GM06990 (cell line): ENCODE measurements at places on chromosomes 4 and X.

- DNase-seq, result no peak
Measured at GRCh38 chr4:177371461-177371860, 61.8 kb downstream of the NEIL3 start.

GRCh38 chrX:69210581-69210980, 45.3 kb upstream of the PJA1 start:
- no peak for DNase-seq

DNA sequence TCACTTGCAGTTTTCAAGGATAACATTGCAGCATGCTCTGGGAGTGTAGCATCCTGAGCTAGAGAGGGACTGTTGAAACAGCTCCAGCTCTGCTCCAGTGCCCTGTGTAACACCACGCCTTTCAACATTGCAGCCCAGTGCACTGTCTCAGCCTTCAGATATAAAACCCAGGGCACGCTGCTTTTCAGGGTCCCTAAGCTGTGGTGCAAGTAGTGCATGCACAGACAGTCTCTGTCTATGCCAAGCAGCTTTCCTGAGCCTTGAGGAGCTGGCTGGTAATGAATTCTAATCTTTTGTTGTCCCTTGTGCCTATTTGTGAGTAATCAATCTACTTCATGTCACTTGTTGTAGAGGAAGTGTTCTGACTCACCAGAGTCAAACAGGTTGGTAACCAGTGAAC, 897.0 kb downstream of the ARAP2 start:
- DNase-seq, result no peak

DNA sequence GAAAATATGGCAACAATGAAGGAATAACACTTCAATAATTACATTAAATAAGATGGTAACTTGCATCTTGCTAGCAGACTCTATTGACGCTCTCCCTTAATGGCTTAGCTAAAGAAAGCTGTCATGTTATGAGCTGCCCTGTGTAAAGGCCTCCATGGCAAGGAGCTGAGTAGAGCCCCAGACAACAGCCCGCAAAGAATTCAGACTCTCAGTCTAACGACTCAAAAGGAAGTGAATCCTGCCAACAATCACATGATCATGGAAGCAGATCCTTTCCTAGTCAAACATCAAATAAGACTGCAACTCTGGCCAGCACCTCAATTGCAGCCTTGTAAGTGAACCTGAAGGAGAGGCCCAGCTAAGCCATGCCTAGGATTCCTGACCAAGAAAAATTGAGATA, 157.6 kb downstream of the MAB21L2 start:
- DNase-seq, result no peak

DNA sequence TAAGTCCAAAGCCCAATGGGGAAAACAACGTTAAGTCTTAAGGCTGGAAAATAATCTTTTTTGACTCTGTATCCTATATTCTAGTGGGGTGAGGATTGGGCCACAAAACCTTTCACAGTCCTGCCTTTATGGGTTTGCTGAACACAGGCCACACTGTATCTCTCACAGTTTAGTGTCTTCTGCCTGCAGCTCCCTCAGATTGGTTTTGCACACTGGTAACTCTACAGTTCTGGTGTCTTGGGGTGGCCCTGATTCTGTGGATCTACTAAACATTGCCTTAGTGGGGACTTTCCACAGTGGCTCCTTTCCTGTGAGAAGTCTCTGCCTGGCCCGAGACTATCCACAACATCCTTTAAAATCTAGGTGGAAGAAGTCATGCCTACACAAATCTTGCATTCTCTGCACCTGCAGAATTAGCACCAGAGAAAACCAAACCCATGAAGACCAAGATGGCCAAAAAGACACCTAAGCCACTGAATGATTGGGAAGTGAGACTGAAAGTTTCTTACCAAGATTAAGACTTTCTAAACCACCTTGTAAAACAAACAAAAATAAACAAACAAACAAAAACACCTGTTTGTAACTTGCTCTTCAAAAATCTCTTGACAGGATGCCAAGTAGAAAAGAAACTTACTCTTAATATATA, 150.4 kb upstream of the PCDH10 start:
- no peak for DNase-seq

GRCh38 chr4:3685081-3685645, 81.0 kb upstream of the ADRA2C start:
- DNase-seq, result no peak

- peak; percentile 48 for DNase-seq
Measured at GRCh38 chr4:53744446-53745160, 153.3 kb upstream of the LNX1 start.

GRCh38 chrX:118504581-118504980, 9.0 kb downstream of the DOCK11 start:
- DNase-seq, result no peak

DNA sequence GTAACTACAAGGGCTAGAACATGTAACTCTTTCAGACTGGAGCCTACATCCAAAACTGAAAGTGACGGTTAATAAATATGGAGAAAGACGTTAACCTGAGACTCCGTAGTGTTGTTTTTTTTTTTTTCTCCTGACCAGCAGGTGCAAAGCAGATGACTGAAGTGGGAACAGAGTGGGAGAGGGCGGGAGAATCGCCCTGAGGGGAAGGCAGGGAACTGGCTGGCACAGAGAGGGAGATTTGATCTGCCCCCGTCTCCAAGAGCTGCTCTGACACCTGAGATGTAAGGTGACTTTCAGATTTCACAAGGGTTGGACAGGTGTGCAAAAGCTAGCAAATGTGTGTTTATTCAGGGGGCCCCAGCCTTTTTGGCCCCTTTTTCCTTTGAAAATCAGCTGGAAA, 180.2 kb downstream of the PALLD start:
- DNase-seq, result no peak

DNA sequence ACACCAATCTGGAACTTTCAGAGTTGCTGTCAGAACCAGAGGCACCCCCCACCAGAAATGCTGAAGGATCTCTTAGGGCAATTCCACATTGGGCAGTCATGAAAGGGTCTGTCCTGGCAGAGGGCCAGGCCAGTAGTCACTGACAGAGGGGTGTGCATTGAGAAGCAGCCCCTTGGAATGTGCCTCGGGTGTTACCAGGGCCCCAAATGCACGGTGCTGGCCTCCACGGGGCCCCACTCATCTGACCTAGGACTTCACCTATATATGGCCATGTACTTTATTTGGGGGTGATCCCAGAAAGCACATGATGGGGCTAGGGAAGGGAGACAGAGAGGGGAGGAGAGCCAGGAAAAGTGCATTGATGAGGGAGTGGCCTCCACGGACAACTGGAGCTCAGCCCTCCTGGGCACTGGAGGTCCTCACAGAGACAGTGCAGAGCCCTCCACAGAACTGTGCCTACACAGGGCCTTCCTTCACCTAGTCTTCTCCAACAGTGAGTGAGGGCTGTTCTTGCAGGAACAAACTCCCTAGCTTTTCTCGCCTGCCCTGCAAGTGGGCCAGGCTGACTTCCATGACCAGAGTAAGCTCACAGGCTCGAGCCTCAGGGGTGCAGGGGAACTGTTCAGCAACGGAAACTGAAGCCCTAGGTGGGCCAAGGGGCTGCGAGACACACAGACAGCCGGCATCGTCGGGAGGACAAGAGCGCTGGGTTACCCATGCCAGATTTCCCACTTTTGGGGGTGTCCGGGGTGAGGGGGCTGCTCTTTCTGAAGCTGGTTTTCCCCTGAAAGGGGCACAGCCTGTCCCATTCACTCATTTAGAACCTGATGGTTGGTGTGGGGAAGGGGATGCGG, 136.2 kb downstream of the HMX1 start:
- no peak for DNase-seq

GRCh38 chrX:81286608-81287007, 84.7 kb downstream of the SH3BGRL start:
- no peak for DNase-seq

GRCh38 chrX:23898412-23898959, 9.3 kb downstream of the APOO start:
- DNase-seq, result no peak

DNA sequence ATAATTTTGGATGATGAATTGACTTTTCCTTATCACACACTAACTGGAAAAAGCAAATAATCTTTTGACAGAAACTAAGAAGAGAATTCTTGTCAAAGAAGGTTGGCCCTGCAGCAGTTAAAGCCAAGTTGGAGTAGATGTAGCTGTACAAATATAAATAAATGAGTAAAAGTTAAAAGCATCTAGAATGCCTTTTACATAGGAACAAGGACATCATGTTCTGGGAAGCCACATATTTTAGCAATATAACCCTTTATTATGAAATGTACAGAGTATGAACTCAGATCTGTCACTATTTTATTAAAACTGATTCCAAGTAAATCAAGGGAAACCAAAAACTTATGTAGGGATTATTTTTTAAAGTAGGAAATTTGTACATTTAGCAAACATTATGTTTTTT, 269.4 kb upstream of the FAT4 start:
- no peak for DNase-seq

DNA sequence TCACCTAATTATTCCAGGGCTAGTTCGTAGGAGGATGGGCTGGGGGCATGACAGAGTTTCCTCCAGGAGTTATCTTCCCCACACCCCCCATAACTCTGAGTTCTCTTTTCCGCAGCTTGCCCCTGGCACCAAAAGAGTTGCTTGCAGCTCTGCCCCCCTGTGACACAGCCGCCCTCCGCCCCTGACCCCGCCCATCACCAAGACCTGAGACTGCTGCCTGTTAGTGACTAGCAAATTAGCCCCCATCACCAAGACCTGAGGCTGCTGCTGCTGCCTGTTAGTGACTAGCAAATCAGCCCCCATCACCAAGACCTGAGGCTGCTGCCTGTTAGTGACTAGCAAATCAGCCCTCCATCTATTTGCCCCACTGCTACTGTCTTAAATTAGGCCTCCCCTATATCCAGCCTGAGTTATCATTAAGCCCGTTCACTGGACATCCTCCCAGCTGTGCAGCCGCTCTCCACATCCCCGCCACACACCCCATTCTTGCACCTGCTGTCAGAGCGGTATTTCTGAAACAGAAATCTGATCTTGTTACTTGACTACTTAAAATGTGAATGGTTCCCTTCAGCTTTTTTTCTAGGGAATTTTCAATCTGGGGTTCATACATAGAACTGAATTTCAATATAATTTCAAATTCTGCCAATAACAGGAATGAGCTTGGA, 1.5 kb upstream of the PAPSS1 start:
- peak; percentile 50 for DNase-seq

- DNase-seq, result no peak
Measured at GRCh38 chr4:141999446-142000143, 363.2 kb downstream of the IL15 start.

DNA sequence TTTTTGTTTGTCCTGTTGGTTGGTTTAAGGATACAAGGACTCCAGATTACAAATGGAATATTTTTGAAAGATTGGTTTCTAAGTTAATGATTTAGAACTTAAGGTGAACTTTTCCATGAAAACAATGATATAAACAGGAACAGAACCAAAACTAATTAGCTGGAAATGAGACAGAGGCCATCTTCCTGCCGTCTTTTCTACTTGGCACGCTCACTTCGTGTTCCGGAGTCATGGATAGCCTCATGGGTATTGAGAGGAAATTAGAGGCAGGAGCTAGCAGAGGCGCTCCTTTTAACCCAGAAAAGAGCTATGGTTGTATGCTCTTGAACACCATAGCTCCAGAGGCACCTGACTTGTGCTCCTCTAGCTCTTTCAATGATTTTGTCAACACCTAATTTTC, 2.4 kb downstream of the FAM241A start:
- DNase-seq, result no peak

DNA sequence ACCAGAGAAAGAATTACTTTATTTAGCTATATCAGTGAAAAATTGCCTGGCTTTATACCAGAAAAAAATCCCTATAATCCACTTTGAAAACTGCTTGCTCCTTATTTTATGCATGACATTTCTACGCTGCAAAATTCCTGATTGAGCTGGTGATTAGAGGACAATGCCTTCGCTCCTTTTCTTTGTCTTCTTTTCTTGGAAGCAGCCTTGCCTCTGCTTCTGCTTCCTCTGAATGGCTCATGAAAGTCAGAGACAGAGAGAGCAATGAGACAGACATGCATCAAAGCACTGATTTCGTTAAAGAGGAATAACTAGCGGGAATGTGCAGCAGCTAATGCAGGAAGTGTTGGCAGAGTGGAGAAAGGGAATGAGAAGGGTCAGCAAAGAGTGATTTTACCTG, 294.3 kb upstream of the IGFBP7 start:
- no peak for DNase-seq
